ENCODE measurements at places on chromosomes 1 and 21.
A peak's percentile ranks its signal among the peaks of the same experiment; 100 is the strongest.

DNA sequence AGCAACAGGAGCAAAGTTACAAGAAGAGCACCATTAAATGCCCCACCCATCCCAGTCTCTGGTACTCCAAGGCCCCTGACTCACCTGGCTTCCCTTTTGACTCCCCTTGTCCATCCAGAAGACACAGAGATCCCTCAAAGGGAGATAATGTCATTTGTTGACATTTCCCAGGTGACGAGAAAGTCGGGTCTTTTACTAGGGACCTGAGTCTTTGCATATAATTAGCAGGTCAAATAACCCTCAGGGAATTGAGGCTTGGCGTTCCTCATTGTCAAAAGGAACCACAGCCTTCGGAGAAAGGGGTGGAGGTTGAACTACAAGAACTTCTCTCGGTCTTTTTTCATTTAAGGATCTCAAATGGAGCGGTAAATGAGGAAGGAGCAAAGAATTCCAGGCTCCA is 133.2 kb downstream of the PROX1 start:
- DNase-seq, result no peak

- DNase-seq, result no peak
Observed at GRCh38 chr1:79398501-79398900, 392.0 kb upstream of the ADGRL4 start.

- DNase-seq, result no peak
Observed at GRCh38 chr1:147062956-147063355, 109.3 kb downstream of the PRKAB2 start.

GRCh38 chr1:71738256-71738655 is 544.1 kb downstream of the NEGR1 start:
- DNase-seq, result no peak

- DNase-seq, result peak; percentile 51
Observed at GRCh38 chr1:90045853-90046563, 51.1 kb downstream of the ZNF326 start.

DNA sequence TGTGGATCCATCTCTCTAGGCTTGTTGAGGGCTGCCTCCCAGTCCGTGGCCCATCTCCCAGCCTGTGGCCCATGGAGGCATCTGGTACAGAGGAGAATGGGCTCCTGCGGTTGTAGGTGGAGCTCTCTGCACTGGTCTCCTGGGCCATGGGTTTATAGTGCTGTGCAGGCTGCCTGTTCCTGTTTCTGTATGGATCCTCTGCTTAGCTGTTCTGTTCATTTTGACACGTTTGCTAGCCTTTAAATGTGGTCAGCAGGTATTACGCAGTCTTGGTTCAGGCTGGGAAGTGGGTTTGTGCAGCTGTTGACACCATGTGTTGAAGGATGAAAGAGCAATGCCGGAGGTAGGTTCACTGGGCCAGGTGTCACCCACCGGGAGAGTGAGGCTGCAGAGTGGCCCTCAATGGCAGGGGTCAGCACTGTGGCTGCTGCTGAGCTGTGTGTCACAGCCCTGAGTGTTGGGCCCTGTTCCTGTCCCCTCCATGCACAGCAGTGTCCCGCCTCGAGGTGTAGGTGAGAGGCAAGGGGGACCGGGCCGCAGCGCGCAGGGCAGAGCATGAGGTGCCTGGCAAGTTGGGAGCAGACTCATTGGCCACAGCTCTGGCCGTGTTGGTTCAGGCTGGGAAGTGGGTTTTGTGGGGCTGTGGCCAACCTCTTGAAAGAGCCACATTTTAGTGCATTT is 39.0 kb downstream of the SNAP47 start:
- no peak for DNase-seq

GRCh38 chr1:27597516-27598294 is 6.2 kb downstream of the AHDC1 start:
- DNase-seq, result no peak

DNA sequence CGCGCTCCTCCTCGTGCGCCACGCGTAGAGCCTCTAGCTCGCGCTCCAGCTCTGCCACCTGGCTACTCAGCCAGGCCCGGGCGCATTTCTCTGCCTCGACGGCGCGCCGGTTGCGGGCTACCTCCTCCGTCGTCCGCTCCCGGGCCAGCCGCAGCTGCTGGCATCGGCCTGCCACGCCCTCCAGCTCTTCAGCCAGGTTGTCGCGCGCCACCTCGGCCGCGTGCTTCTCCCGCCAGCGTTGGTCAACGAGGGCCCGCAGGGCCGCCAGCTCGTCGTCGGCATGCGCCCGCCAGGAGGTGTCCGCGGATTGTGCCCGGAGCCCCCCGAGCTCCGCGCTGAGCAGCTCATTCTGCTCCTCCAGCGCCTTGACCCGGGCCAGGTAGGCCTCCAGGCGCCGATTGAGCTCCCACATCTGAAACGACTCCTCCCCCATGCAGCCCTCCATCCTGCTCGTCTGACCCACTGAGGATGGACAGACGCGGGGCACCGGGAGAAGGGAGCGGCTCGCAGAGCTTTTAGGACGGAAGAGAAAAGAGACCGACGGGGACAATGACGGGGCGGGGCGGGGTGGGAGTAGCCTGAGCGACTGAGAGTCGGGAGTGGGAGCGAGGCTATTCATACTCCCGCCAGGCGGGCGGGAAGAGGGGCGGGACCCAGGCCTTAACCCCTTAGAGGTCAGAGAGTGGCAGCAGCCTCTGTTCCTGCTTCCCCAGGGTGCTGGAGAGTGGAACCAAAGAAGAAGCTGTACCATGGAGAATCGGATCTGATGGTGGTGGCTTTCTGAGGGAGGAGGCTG is at the start of gene NES:
Gene NES (minus strand): TSS at position 588 of the 796 bp plus-strand sequence. CDS start 143 bp downstream, at position 445.
- DNase-seq, result peak; percentile 95

Data from neural progenitor cell (in vitro differentiated cells).